Fibroblast of lung (primary cell): ENCODE measurements at places on chromosomes 5 and 9. TPM values are rescaled to one million over a fixed set of nuclear protein-coding genes. Genes with fewer than 3 reads are reported as not detected.

Gene LCN10
- total RNA-seq, result not detected in 2 replicates

Gene FOXI1
- total RNA-seq, result not detected in 2 replicates

- no peaks in the 10 kb centered on the region for H3K36me3 ChIP-seq
- H3K4me3 ChIP-seq, result no peak overlapping the region
- peak; percentile 61 for DNase-seq
- peaks cover 2% of the 10 kb centered on the region for H3K4me1 ChIP-seq
These were observed 52.3 kb downstream of the NTNG2 start for GRCh38 chr9:132214027-132214622.

GRCh38 chr5:146173597-146173996 lies 8.9 kb downstream of the LARS1 start:
- H3K4me3 ChIP-seq, result no peak overlapping the region
- no peaks in the 10 kb centered on the region for H3K4me1 ChIP-seq
- no peak for DNase-seq
- H3K36me3 ChIP-seq, result no peaks in the 10 kb centered on the region

GRCh38 chr5:206406-206805 lies 11.5 kb downstream of the CCDC127 start:
- no peak overlapping the region for H3K27ac ChIP-seq
- H3K27me3 ChIP-seq, result no peaks in the 10 kb centered on the region
- H3K4me3 ChIP-seq, result no peak overlapping the region
- H3K36me3 ChIP-seq, result peaks cover 7% of the 10 kb centered on the region
- no peaks in the 10 kb centered on the region for H3K4me1 ChIP-seq

Gene ABO
- not detected in 2 replicates for total RNA-seq
